ENCODE measurements at places on chromosomes 4 and X.

GRCh38 chrX:12494400-12495138, 296.6 kb upstream of the PRPS2 start:
- DNase-seq: no peak

DNA sequence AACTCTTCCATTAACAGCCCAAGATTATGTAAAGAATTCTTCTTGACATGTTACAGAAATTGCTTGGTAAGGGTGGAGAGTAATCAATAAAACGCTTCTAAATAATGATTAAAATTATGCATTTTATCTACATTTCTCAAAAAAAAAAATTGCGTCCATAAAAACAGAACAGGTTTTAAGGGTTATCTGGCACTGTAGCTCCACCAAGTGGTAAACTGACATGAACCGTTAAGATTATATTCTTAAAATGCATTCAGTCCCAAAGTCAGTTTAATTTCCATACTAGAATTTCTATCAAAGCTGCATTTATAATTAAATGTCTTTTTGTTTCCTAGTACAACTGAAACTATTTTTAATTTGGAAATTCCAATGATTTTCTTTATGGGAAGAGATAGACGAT, 214.0 kb upstream of the UGT8 start:
- no peak for DNase-seq

DNA sequence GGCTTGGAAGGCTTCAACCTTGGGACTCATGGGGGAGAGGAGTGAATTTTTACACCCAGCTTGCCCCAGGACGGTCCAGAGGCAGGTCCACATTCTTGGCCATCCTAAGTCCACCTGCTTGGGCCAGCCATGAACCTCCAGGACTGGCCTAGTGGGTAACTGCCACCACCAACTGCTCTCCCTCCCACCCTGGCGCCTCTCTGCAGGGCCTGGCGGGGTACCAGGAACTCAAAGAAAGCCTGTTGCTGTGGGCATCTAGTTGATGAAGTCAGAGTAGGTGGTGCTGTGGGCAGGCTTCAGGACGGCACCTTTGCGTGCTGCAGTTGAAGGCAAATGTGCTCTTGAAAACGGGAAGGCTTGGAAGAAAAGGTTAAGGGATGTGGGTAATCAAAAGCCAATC, 12.0 kb downstream of the BCOR start:
- DNase-seq: no peak

- DNase-seq: no peak
These were observed 343.1 kb downstream of the GRID2 start for GRCh38 chr4:92646826-92647225.

- DNase-seq: no peak
These were observed 147.5 kb downstream of the TSPAN5 start for GRCh38 chr4:98510757-98511517.

DNA sequence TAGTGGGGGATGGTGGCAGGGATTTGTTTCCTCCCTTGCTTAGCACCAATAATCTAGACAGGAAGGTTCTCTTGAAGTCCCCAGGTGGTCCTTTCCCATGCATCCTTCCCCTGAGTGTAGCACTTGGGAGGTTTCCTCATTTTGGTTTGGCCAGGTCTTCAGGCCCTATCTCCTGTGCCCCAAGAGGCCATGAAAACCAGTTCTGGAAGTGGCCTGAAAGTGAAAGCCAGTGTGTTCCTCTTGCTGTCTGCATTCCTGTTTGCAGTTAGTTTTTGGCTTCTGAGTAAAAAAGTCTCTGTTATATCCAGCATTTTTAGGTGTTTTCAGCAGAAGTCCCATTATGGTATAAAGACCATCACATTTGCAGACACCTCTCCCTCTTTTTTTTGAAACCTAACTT, 59.5 kb downstream of the MTM1 start:
- no peak for DNase-seq

DNA sequence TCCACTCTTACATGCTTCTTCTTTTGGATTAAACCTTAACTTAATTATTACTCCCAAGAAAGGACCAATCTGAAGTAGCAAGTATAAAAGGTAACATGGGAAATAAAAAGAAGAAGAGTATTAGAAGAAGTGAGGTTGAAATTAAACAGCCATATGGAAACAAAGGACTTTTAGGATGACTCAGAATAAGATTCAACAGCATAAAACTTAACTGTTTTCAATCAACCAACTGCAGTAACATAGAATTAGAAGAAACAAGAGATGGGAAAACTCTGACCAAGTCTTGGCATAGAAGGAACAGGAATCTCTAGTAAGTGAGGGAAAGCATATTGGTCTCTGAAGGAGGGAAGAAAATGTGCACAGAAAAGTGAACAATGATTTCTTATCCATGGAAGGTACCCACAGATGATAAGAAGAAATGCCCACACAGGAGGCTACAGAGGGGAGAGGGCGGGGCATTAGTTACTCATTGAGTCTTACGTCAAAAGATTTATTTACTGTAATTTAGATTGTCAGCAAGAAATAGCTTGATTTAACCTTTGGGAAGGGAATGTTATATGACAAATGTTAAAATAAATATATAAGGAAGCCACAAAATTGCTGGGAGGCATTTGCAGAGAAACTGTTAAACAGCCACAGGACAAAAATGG, 177.3 kb downstream of the BANK1 start:
- DNase-seq: no peak

DNA sequence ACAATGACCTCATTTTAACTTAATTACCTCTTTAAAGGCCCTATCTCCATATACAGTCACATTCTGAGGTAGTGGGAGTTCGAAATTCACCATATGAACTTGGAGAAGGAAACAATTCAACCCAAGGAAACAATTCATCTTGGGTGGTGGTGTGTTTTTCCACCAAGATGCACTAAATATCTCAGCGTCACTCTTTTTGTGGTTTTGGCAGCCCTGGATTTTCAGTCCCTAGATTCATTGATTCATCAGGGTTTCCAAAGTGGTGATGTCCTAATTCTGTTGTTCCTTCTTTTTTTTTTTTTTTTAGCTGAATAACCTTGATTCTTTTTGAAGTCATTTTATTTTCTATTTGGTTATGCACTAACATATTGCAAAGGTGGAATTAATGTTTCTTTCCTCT, 162.6 kb upstream of the RAPGEF2 start:
- DNase-seq: no peak

DNA sequence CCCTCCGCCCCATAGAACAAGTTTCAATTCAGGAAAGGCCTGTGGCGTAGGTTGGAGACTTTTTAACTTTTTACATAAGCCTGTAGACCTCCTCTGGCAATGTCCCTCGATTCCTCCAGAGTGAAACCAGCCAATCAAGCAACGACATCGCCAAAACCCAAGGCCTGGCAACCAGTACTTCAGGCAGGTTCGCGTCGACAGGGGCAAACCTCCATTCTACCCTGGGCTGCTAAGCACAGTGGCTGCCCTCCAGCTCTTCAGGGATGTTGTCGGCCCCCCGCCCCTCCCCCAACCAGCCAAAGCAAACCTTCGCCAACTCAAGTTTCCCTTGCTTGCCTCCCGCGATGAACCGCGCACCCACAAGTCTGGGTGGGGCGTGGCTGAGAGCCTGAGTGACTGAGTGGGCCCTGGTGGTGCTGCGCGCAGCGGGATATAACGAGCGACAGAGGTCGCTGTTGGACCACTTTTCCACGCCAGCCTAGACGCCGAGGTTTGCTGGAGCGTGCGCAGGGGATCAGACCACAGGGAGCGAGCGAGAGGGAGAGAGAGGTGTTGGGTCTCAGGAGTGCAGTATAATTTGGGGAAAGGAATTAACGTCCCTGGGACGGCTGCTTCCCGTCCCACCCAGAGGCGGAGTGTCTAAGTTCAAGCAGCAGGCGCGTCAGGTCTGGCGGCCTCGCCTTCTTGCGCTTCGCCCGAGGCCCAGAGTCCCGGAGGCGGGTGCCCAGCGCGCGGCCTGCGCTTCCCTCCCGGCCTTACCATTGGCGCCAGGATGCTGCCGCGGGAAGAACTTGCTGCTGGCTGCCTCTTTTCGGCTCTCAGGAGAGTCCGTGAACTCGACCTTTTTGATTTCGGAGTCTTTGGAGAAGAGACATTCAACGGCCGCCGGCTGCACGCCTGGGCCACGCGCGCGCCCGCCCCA, 9.0 kb upstream of the PITX2 start:
- peak; percentile 31 for DNase-seq

DNA sequence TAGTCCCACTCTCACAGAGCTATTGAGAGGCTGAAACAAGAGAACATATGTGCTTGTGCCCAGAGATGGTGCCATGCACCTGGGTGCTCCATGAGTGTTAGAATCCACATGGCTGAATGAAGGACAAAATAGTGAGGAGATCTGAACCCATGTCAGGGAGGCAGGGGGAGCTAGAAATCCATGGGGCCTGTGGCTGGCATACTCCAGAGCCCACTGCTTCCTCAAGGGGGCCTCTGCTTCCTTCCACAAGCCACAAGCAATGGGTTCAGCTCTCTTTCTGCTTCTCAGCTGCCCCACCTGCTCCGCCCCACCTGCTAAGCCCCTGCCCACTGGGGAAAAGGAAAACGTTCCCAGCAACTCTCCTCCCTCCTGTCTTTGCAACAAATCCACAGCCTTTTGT, 46.1 kb downstream of the PJA1 start:
- no peak for DNase-seq

DNA sequence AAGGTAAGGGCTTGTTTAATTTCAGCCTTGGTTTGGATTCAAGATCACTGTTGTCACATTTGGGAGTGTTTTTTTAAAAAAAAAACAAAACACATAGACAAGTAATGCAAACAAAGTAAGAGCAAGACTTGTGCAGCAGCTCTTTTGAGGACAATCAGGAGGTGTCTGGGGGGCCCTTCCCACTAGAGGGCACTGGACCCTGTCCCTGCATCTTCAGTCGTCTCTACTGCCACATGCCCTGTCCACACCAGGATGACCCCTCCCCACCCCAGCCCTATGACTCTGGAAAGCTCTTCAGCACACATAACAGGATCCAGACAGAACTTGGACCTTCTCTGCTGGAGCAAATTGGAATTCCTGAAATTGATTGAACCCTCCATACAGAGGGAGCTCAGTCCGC, 71.0 kb downstream of the USP46 start:
- DNase-seq: no peak

GRCh38 chr4:158771776-158772175, 3.0 kb downstream of the FNIP2 start:
- no peak for DNase-seq

- no peak for DNase-seq
These were observed 77.2 kb upstream of the ADRA2C start for GRCh38 chr4:3689006-3689405.

GRCh38 chrX:18964901-18965300, 19.0 kb downstream of the PHKA2 start:
- no peak for DNase-seq

- DNase-seq: no peak
These were observed 2.0 kb downstream of the NYX start for GRCh38 chrX:41449131-41449530.

DNA sequence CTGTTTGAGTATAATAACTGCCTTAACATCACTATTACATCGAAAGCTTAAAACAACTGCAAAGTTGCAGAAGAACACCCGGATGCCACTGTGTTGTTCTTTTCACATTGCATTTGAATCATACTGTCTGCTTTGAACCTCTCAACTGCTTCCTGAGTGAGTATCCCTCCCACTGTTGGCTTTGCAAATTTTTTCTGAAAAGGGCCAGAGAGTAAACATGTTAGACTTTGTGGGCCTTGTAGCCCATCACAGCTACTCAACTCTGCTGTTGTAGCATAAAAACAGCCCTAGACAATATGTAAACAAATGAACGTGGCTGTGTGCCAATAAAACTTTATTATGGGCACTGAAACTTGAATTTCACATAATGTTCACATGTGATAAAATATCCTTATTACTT, 76.1 kb downstream of the NSG1 start:
- no peak for DNase-seq

DNA sequence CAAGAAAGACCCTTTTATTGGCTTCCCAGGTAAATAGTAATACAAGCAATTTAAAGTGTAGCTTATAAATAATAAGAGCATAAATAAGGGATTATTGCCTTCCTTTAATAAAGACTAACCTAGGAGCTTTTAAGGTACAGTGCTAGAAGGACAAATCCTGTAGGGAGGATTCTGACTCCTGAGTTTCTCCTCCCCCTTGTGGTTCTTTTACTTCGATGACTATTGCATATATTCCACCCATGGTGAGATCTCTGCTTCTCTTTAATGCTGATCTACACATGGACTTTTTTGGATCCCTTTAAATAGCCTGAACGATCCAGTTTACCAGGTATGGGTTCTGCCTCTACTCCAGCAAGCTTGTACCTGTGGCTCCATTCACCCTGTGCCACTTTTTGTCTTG, 2.5 kb downstream of the GALNT7 start:
- DNase-seq: peak; percentile 14

- DNase-seq: no peak
These were observed 13.2 kb upstream of the S100P start for GRCh38 chr4:6680372-6681034.

DNA sequence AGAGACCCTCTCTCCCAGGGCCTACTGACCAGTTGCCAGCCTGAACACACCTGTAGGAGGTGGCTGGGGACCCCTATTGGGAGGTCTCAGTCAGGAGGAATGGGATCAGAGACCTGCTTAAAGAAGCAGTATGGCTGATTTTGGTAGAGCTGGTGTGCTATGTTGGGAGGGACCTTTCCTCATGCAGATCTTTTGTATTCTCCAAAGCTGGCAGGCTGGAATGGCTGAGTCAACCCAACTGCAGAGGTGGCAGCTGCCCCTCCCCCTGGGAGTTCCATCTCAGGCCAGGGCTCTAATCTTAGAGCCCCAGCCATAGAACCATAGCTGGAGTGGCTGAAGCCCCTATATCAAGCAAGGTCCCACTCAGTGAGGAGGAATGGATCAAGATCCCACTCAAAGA, 279.3 kb upstream of the BMP3 start:
- DNase-seq: no peak

DNA sequence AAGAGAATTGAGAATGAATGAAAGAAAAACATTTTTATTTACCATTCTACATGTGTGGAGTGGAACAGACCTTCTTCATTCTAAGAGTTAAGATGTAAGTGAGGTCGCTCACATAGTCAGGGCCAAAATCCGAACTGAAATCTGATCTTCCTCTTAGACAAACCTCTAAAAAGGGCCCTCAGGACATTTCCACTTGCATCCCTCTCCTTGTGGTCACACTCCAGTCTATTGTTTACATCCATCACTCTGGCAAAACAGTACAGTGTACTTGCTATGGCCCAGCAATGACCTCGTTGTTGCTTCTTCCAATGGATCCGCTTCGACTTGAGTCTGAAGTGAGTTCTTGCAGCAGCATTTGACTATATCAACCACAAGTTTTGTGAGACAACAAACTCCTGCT, 54.2 kb downstream of the MOSPD2 start:
- no peak for DNase-seq

DNA sequence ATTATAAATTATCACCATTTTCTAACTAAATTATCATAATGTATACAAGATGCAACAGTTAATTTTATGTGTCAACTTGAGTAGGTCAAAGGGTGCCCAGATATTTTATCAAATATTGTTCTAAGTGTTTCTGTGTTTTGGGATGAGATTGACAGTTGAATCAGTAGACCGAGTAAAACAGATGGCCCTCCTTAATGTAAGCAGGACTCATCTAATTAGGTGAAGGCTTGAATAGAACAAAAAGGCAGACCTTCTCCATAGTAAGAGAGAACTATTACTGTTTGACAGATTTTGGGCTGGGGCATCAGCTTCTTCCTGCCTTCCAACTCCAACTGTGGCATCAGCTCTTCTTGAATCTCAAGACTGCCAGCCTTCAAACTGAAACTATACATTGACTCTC, 185.8 kb downstream of the TRAM1L1 start:
- DNase-seq: no peak

- DNase-seq: no peak
These were observed 226.6 kb downstream of the KDR start for GRCh38 chr4:54898656-54899340.

GRCh38 chrX:72316408-72317110, 10.8 kb upstream of the CITED1 start:
- no peak for DNase-seq

- no peak for DNase-seq
These were observed 8.2 kb upstream of the TRAM1L1 start for GRCh38 chr4:117093571-117093970.

All from SW 1271 (cell line).